A549 (cell line): ENCODE measurements at places on chromosomes 2 and 18. TPM values are rescaled to one million over a fixed set of nuclear protein-coding genes. Genes with fewer than 3 reads are reported as not detected.

GRCh38 chr2:159939946-159940345 is 122.5 kb downstream of the PLA2R1 start:
- peak; percentile 7 for DNase-seq

GRCh38 chr2:192151853-192152252 is 42.9 kb downstream of the TMEFF2 start:
- DNase-seq, result no peak

DNA sequence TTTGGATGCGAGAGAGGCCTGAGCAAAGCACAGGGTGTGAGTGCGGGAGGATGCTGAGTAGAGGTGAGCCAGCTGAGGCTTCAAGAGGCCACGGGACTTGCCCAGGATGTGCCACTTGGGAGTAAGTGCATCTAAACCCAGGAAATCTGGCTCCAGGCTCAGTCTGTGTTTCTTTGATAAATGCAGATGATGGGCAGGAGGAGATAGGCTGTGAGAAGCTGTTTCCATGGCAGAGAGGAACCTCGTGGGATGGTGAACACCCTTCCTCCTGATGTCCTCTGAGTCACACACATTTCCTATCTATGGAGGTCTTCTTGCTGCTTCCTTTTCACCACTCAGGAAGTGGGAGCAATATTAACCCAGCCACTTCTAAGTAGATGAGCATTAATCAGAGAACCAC is 38.4 kb upstream of the CELF4 start:
- no peak for DNase-seq

ABCB11 gene
- polyA plus RNA-seq, result 0.01 to 0.03 TPM in 2 of 3 replicates, not detected in the other

CD207 gene
- 0.04 TPM in 1 of 3 replicates, not detected in the others for polyA plus RNA-seq

EN1 gene
- polyA plus RNA-seq, result 0.62 to 0.92 TPM (median 0.90 TPM) in 3 replicates

- DNase-seq, result peak; percentile 33
Observed at GRCh38 chr2:75100011-75100800, 99.1 kb downstream of the TACR1 start.

DNA sequence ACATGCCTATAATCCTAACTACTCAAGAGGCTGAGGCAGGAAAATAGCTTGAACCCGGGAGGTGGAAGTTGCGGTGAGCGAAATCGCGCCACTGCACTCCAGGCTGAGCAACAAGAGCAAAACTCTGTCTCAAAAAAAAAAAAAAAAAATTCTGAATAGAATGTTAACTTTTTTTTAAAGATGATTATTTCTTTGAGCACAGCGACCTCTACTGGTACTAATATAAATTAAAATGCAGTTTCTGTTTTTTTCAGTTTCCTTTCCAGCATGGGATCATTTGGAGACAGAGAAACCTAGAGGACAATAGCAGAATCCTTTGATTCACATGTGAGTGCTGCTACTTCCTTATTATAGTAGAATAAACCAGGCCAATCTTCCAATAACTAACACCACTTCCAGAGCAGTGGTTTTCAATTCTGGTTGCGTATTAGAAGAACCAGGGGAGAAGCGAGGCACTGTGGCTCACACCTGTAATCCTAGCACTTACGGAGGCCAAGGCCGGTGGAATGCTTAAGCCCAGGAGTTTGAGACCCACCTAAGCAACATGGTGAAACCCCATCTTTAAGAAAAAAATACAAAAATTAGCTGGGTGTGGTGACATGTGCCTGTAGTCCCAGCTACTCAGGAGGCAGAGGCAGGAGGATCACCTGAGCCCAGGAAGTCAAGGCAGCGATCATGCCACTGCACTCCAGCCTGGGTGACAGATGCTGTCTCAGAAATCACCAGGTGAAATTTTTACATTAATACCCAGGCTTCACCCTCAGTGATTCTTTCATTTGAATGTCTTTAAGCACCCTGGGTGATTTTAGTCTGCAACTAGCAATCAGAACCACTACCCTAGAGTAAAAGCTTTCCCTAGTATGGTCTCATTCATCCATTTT is 10.1 kb downstream of the SRSF7 start:
- peak; percentile 73 for DNase-seq

- DNase-seq, result peak; percentile 77
Observed at GRCh38 chr18:44895176-44895798, 214.6 kb downstream of the SETBP1 start.

DNA sequence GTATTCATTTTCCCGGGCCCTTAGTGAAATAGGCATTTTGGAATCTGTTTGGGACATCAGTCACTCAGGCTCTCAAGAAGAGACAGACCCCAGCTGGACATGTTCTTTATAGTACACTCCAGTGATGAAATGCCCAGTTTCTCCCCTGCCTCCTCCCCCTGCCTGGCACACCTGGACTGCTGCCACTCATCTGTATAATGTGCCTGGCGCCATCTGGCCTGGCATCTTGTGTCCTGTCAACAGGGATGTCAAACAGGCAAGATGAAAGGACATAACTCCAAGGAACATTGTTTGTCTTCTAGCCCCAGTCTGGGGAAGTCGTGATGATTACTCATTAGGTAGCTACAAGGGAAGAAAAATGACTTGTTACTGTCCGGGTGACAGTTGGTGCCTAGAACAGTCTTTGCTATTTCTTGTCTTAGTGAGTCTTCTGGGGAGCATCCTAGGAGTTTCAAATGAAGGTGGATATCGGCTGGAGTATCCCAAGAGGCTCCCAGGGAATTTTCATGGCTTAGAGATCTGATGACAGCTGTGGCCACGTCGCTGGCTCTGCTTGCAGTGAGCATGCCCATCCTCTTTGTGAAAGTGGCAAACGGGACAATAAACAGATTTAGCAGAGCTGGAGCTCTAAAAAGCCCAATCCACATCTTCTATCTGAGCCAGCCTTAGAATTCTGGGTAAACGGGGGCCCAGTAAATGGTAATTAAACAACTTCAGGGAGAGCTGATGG is 153.6 kb downstream of the ALK start:
- DNase-seq, result no peak

GRCh38 chr18:48577478-48578190 is 38.8 kb downstream of the CTIF start:
- DNase-seq, result no peak

- DNase-seq, result no peak
Observed at GRCh38 chr18:49494660-49495059, 7.6 kb upstream of the C18orf32 start.

ERMN gene
- not detected in 3 replicates for polyA plus RNA-seq

FAP gene
- 0.03 to 0.21 TPM (median 0.13 TPM) in 3 replicates for polyA plus RNA-seq

CARF gene
- 2.1 to 3.0 TPM (median 2.3 TPM) in 3 replicates for polyA plus RNA-seq

- no peak for DNase-seq
Observed at GRCh38 chr18:11862468-11863137, 11.4 kb downstream of the CHMP1B start.

DNA sequence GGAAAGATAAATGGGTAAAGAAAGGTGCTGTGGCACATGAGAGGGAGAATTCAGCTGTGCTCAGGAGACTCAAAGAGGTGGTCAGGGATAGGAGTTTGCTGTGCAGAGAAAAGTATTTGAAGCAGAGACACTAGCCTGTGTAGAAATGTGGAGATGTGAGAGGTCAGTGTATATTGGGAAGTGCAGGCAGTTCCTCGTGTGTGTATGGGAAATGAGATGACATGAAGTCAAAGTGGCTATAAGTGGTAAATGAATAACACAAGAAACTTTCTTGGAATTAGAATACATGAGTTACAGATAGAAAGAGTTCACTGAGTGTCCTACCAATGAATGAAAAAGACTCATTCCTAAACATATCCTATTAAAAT is 11.6 kb downstream of the MAP3K20 start:
- DNase-seq, result no peak

- no peak for DNase-seq
Observed at GRCh38 chr2:40127146-40127545, 324.7 kb downstream of the SLC8A1 start.

GRCh38 chr2:155810411-155810810 is 522.1 kb downstream of the NR4A2 start:
- no peak for DNase-seq

GRCh38 chr2:56248965-56249742 is 65.4 kb downstream of the CCDC85A start:
- no peak for DNase-seq

DNA sequence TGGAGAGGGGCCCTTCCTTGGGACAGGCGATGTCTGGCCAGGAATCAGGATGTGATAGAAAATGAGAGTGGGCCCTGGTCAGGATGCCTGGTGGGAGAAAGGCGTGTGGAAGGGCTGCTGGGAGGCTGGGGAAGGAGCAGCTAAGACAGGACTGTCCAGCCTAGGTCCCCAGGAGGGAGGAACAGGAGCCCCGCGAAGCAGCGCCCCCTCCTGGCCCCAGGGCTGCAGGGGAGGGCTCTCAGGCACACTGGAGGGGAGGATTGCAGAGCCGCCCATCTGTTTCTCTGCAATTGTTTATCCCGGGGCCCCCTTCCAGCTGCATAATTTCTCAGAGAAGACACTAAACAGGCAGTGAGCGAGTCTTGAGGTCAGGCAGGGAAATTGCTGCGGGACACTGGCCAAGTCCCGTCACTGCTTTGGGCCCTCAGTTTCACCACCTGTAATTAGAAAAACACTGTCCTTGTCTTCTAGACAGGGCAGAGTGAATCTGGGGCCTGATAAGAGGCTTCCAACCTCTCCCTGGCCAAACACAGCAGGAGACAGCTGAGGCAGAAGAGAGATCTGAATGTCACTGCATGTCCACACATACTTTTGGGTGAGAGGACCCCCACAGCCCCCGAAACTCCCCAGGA is 3.9 kb upstream of the NPPC start:
- DNase-seq, result peak; percentile 43

DNA sequence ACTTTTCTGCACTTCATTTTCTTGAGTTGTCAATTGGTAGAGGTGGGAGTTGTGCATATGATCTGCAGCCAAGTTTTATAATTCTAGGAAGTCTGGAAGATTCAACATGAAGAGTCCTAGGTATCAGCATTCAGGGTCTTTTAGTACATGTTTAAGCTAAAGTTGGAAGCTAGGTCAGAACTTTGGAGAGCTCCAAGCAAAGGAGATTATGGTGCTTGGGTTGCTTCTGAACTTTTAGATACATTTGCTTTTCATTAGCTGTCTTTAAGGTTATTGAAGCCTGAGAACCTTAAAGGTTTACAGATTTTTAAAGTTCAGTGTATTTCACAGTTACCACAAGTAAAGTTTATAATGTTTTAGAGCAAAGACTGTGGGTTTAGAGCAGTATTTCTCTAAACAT is 85.5 kb downstream of the EPC2 start:
- DNase-seq, result no peak

DNA sequence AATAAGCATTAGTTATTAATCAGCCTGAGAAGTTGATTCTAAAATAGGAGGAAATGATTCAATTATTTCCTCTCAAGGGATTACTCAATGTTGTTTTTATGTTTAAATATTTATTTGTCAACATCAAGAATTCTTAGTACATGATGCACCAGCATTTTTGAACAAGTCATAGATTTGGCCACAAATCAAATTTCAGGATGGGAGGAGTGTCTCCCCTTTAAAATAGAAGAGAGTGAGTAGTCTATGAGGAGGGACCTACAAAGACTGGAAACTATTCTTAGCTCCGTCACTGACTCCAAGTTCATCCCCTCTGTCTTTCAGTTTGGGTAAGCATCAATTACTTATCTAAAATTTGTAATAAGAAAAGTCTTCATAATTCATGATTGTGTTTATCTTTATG is 18.6 kb upstream of the IL18R1 start:
- no peak for DNase-seq

DNA sequence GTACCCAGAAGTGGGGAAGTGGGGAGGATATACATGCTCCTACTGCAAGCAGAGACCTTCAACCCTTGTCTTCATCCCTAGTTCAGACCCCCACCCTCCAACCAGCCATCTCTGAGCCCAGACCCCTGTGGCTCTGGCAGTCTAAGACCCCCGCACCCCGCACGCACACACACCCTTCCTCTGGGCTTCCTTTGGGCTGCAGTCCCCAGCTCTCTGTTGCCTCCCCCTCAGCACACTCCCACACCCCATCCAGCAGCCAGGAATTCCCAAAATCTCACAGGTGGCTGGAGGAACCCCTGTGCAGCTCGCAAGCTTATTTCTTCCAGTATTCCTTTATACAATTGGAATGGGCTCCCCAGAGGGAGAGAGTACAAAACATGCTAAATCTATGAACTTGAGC is 13.9 kb upstream of the GYPC start:
- no peak for DNase-seq

GRCh38 chr2:73877071-73877802 is 15.6 kb upstream of the ACTG2 start:
- no peak for DNase-seq

GRCh38 chr2:12326449-12327190 is 390.1 kb upstream of the TRIB2 start:
- DNase-seq, result no peak

DNA sequence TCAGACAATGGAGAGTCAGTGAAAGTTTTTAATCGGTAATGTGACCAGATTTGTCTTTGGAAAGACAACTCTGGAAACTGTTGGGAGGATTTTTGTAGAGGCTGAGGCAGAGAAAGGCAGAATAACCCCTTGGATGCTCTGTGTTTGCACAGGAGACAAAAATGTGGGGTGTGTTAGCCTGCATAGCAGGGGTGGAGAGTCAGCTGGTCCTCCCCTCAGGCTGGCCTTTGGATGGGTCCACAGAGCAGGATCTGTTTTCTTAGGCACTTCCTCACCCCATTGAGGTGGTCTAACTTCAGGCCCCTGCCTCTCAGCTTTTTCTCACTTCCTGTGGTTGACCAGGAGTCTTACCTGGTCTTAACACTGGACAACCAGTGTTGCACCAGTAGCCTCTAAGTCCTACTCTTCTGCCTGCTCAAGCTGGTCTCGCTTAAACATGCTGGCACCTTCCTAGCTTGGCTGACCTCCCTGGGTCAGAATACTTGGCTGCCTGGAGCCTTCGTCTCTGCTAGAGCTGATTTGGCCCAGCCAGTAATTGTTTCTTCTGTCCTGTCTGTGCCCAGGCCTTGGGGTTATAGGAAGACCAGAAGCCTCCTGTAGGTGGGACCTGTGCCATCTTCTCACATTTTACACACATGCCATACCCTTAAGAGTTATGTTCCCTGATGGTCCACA is 259.8 kb upstream of the RASGRP3 start:
- DNase-seq, result no peak
